D721Med (cell line): ENCODE measurements at places on chromosomes 7 and 10.

DNA sequence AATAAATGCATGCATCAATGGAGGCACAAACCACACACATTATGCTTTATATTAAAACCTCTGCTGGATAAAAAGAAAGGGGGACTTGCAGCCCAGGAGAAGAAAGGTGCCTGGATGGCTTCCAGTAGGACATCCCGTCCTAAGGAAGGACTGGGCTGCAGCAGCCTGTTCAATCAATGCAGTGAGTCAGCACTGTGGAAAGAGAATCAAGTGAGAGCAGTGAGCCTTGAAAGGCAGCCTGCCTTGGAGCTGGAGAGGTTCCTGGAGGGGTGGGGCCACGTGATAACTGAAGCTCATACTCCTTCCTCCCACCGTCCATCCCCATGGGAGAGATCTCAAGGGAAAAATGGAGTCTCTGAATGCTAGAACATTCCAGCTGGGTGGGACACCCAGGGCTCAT lies 501.2 kb downstream of the ADRA2A start:
- no peak for DNase-seq

DNA sequence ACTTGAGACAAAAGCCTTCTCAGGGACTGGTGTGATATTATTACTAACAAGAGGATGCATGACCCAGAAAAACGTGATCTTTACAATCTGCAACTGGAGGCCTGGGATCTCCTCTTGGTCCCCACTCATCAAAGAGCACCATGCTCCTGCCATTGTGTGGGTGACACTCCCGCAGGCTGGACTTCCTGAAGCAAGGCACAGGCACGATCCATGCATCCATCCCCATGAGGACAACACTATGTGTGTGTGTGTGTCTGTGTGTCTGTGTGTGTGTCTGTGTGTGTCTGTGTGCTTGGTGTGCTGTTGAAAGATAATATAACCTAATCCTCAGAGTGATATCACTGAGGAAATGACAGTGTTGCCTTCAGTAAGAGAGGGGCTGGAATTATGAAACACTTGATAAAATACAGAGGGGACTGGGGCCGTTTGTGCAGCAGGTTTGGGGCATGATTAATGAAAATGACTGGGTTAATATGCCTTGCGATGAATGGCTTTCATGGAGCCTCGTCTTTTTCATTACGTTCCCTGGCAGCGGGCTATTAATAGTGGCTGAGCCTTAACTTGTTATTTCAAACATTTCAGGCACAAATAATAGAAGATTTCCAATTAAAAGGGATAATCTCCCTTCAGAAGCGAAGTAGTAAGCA lies 180.8 kb upstream of the TCERG1L start:
- DNase-seq: no peak

DNA sequence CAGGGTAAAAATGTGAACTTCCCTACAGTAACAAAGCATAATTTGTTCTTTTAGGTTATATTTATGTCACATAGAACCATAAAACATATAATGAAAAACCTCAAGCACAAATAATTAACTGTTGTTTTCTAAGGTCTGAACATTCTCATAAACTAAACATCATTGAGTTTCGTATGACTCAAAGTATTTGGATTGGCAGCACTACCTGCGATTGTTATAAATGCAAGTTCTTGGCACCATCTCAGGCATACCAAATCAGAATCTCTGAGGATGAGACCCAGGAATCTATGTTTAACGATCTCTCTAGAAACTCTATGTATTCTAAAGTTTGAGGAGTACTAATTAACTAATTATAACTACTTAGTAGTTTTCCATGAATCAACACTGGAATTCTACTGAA lies 22.5 kb downstream of the ORC5 start:
- DNase-seq: no peak

- DNase-seq: no peak
Measured at GRCh38 chr10:83816942-83817341, 322.4 kb upstream of the GHITM start.

DNA sequence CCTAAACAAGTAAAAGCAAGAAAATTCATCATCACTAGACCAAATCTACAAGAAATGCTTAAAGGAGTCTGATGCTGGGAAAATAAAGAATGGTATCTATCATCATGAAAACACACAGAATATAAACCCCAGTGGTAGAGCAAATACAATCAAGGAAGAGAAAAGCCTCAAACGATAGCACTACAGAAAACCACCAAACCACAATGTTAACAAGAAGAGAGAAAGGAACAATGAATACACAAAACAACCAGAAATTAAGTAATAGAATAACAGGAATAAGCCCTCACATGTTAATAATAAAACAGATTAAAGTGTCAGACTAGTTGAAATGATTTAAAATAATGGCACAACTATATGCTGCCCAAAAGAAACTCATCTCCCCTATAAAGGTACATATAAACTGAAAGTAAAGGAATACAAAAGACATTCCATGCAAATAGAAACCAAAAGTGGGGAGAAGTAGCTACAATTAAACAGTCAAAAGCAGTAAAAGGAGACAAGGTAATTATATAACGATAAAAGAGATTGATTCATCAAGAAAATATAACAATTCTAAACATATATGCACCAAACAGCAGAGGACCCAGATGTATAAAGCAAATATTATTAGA lies 77.3 kb downstream of the JMJD1C start:
- no peak for DNase-seq

GRCh38 chr10:103910442-103911012 lies 7.5 kb downstream of the STN1 start:
- DNase-seq: no peak
